Retinal pigment epithelial cell (primary cell): ENCODE measurements at places on chromosomes 1 and 21.
A peak's percentile ranks its signal among the peaks of the same experiment; 100 is the strongest.

DNA sequence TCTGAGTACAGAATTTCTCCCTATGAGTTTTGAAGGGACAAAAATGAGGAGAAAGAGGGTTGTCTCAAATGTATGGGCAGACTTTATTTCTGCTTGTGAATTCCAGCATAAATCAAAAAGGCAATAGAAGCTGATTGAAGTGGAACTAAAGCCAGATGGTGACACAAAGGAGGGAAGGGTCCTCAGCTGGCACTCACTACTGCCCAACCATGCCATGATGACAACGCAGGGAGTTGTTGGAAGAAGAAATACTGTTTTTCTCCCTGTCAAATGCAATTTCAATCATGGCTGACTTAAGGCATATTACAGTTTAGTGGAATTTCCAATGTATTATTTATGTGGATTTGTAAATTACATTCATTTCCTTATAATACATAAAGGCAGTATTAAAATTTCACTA, 805.8 kb downstream of the ADGRL2 start:
- DNase-seq: no peak

GRCh38 chr1:23799570-23800399, 769 bp downstream of the GALE start:
- DNase-seq: peak; percentile 82

DNA sequence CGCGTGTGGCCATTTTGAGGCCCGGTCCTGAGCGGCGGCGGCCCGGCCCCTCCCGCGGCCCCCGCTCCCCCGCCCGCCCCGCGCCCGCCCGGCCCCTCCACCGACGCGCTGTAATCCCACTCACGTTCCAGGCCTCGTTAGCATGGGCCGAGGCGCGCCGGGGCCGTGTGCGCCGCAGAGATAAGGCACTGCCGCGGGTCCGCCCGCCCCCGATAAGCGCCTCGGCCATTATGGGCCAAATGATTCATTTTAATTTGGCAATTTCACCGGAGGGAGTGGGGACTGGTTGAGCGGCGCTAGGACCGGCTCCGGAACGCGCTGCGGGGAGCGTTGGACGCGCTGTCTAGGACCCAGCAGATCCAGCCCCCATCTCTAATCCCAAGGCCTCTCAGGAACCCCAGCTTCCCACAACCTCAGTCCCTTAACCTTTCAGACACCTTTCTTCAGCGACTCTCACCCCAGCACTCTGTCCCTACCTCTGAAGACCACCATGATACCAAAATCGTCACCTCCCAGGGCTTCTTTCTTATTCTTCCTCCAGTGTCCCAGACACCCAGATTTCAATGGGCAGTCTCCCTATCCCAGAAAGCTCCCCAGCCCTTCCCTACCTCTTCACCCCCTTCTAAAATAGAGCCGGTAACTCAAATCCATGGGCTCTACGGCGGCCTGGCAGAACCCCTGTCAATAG, at the start of gene TAL1:
TSS of gene TAL1 (minus strand) at position 39 of the 688 bp plus-strand sequence. CDS start 6,337 bp downstream, outside the sequence.
- DNase-seq: no peak

- no peak for DNase-seq
These were observed 34.0 kb downstream of the BACH1 start for GRCh38 chr21:29332461-29333362.

DNA sequence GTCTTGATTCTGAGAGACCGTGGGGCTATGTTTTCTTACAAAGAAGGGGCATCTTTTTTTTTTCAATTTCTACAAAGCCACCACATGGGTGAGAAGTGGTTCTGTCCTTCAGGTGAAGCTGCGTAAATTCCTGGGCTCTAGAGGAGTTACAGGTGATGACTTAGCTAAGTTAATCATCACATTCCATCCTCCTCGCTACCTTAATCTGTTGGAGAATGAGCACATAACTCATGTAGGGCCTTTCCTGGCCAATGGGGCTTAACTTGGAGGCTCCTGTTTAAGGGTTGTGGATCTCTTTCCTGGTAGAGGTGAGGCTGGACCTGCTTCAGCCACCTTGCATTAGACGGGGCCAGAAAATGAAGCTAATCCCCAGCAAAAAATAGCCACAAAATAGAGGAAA, 19.9 kb downstream of the REG4 start:
- no peak for DNase-seq

DNA sequence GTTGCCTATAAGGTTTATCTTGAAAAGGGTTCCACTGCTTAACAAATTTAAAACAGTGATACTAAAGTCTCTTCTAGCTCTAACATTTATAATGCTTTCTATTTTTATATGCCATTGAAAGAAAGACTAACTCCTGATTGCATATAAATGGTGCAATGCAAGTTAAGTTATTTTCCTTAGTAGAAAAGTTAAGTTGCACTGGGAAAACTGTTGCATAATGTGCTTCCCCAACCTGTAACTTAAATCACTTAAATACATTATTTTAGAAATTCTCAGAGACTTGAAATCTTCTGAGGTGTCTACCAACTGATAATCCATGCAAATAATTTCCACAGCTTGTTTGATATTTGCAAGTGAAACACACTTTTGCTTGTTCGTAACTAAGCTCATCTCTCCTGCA, 175.0 kb upstream of the HMCN1 start:
- no peak for DNase-seq

DNA sequence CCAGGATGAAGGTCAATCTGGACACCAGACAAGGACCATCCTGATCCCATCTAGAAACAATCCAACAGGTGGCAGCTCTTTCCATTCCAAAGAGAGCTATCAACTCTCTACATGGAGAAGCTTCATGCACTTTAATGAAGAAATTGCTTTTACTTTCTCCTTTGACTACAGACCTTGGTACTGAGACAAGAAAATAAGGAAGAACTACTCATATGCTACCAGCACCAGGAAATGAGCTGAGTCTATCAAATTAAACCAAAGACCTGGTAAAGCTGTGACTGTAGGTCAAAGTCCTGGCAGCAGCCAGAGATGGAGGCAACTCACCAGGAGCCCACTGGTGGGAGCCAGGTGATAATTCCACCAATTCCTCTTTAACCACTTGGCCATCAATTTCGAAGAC, 64.3 kb upstream of the LRRC8B start:
- DNase-seq: no peak

DNA sequence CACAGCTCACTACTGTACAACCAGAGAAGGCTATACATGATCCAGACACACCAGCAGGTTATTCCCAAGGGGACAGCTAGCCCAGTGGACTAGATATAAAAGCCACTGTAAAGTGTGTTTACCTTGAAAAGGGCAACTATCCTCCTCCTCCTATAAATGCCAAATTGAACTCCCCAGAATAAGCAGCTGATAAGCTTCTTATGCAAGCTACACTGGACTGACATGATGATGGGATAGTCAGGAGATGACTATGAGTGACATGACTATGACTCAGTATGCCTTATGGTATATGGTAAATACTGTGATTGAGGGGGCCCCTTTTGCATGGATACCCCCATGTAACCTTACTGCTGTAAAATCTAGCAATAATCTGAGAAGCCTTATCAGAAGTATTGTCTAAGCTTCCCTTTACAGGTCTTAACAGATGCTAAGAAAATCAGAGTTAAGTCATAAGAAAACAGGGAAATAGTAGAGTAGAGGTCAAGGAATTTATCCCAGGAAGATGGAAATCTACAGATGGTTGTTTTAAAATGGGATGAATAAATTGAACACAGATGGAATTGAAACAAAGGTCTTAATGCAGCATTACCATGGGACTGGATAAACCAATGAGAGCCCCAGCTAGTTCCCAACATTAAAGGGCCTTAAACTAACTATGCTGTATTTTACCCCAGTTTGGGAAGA, 55.8 kb downstream of the TRIM33 start:
- DNase-seq: peak; percentile 8

GRCh38 chr1:235317168-235317567, 10.8 kb downstream of the ARID4B start:
- DNase-seq: no peak

- no peak for DNase-seq
These were observed 101.4 kb downstream of the CC2D1B start for GRCh38 chr1:52264530-52265115.

- DNase-seq: no peak
These were observed 112.5 kb upstream of the PAXBP1 start for GRCh38 chr21:32884062-32884461.

DNA sequence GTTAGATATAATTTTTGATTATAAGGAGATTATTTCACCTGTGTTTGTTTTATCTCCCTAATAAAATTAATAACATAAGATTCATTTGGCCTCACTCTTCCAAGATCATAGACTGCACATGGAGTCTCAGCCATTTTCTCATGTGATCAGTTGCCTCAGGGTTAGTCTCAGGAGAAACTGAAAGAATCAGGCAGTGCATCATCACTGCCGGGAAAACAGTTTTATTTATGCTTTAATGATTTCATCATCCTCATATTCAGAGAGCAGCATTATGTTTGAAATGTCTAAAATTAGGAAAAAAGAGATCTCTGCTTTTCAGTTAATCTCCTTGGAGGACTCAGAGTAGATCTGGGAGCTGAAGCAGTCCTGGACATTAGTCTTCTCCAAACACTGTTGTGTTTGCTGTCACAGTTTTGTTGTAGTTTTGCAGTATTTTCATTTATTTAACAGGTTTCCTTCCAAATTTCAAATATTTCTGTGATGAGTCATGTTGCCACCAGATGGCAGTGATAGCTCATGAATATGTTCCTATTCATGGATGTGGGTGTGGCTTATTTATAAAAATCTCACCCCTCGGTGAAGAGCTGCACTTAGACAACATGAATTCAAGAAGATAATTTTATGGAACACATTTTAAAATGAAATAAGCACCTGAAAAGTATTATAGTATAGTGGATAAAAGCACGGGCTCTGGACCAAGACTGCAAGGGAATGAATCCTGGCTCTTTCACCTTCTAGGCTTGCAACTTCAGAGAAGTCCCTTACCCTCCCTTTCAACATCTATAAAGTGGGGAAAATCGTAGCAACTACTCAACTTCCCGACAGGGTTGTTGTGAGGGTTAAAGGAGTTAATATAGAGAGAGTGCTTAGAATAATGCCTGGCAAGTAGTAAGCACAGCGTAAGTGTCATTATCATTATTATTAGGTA, 31.2 kb downstream of the CHD1L start:
- DNase-seq: peak; percentile 28

GRCh38 chr1:40997096-40997495, 17.6 kb downstream of the CTPS1 start:
- DNase-seq: peak; percentile 54

GRCh38 chr1:198638441-198638840, 399 bp upstream of the PTPRC start:
- DNase-seq: no peak

GRCh38 chr1:53340660-53341520, 13.0 kb upstream of the LRP8 start:
- no peak for DNase-seq

DNA sequence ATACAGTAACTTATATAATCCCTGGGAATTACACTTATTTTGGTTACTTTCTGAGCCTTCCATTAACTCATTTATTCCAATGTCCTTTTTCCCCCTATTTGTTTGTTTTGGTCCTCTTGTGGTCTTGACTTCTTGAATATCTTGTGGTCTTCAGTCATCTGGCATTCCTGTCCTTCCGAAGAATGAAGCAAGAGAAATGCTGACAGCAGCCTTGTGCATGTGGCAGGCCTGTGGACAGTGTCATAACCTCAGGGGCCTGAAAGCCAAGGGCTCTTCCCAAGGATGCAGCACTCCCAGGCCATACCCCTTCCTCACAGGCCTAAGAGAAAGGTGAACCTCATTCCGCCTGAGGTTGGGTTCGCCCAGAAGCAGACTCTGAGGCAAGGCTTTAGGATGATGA, 470.2 kb downstream of the DISC1 start:
- DNase-seq: no peak

GRCh38 chr1:220914283-220915116, 35.3 kb downstream of the HLX start:
- no peak for DNase-seq

DNA sequence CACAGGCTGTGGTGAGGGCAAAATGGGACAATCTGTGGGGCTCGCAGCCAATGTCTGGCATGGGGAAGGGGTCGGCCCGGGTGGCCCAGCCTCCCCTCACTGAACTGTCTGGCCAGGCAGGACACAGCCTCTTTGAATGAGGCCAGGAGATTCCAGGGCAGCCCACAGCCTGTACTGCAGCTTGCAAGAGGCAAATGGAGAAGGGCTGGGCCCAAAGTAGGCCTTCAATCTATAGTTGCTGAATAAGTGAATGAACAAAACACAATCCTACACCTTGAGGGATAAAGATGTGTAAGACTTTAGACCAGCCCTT, 23.2 kb downstream of the SLC27A3 start:
- no peak for DNase-seq

DNA sequence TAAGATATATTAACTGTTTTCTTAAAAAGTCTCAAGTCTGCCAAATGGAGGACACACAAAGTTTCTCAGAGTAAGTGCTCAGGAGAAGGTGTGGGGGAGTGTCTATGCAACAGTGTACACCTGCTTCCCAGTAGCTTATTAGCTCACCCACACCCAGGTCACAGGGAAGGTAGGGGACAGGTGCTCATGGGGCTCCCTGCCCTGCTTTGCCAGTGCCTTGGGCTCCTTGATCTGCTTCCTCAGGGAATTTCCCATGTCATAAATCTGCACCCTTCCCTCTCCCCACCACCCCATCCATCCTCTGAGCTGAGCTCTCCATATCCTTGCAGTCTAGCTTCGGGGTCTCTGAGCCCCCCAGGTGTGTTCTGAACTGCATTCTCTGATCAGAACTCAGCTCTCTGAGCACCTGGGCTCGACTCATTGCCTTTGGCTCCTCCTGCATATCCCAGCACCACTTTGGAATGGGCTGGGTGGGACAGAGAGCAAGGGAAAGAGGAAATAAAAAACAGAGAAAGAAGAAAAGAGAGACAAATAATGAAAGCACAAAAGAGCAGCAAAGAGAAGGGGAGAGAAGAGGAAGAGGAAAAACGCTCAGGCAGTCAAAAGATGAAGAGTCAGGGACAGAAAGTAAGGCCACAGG, 87.0 kb upstream of the ATP1B1 start:
- no peak for DNase-seq

DNA sequence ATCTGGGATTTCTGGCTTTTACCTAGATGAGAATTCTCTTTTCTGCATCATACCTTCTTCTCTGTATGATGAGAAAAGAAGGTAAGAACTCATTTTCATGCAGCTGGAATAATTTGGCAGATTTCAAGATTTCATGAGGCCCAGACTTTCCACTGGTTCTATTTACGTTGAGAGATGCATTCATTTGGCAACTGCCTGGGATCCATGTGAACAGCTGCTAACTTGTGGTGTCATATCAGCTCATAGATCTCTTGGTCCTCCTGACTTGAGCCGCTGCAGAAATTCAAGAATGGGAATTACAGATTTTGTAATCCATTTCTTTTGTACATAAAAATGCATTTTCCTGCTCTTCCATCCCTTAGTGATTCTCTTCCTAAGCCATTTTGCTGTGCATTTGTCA, 17.1 kb upstream of the C1orf87 start:
- no peak for DNase-seq

DNA sequence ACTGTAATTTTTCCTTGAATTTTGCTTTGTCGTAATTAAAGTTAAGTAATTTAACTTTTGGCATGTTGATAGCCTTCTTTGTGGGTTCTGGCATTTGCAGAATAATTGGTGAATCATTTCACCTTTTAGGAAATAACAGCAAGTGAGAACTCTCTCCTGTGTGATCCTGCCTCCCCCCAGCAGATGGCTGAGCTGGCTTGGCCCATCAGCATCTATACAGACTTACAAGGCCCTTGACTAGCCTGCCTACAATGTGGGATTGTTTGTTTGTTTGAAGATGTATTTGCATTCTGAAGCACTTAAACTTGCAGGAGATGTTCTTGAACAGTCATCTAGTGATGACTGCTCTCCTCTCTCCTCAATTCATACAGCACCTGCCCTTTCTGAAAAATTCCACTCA, 55.9 kb downstream of the MACO1 start:
- DNase-seq: no peak
